ENCODE measurements at places on chromosomes 2 and 18.

DNA sequence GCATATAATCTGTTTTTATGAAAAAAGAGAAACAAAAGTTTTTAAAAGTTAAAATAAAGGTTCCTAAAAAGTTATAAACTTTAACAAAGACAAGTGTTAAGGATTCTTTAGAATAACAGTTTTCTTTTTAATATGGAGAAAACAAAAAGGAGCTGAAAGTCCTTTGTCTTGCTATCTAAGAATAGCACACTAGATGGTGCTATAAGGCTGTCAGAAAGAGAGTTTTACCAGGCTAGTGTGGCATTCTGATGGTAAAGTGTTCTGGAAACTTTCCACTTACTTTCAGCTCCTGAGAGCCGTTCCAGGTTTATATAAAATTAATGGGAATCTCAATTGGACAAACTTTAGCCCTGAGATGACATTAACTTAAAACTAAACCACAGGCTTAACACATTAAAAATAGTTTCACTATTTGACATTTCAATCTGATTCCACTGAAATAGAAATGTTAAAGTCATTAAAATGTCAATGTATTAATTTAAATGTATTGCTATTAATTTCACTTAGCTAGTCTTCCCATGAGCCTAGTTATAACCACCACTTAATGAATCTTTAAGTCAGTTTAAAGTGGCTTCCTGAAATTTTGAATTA lies 3.7 kb downstream of the FBXO48 start:
- DNase-seq, result peak; percentile 73

- peak; percentile 81 for DNase-seq
Observed at GRCh38 chr2:27308359-27308881, at the start of gene UCN. UCN (minus strand) TSS chr2:27308445; CDS start chr2:27307895, 550 bp downstream.

- no peak for DNase-seq
Observed at GRCh38 chr18:31711365-31712172, 27.2 kb upstream of the B4GALT6 start.

GRCh38 chr2:16100006-16100405 lies 159.7 kb downstream of the MYCN start:
- DNase-seq, result peak; percentile 32

DNA sequence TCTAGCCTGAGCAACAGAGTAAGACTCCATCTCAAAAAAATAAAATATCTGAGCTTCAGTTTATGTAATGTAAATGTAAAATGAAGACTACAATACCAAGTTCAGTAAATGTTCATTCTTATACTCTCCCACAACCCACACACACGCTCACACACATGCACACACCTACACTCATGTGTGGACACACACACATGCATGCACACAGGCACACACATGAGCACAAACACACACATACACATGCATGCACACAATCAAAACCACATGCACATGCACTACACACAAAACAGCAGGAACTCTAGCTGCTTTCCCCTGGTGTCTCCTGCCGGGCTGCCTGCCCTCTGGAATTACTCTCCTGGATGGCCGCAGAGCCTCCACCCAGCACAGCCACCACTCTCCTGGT lies 90.6 kb downstream of the GFPT1 start:
- no peak for DNase-seq

- peak; percentile 72 for DNase-seq
Observed at GRCh38 chr2:162574615-162575452, 230.9 kb downstream of the GCA start.

- DNase-seq, result no peak
Observed at GRCh38 chr2:213475433-213475832, 191.2 kb downstream of the SPAG16 start.

- no peak for DNase-seq
Observed at GRCh38 chr2:148812306-148812705, 62.7 kb upstream of the KIF5C start.

DNA sequence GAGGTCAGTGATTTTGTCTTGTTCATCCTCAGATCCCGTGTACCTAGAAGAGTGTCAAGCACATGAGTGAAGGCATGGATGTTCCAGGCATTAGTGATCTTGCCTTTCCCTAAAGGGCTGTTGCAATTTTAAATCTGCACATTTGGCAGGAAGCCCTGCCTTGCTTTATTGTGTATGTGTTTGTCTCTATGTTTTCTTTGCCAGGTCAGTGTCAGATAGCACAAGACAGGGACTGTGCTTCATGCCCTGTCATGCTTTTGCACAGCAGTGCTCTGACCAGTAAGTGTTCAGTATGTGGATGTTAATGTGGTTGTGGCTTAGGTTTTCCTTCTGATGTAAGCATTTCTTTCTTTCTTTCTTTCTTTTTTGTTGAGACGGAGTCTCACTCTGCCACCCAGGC lies 131.5 kb downstream of the RGPD3 start:
- no peak for DNase-seq

DNA sequence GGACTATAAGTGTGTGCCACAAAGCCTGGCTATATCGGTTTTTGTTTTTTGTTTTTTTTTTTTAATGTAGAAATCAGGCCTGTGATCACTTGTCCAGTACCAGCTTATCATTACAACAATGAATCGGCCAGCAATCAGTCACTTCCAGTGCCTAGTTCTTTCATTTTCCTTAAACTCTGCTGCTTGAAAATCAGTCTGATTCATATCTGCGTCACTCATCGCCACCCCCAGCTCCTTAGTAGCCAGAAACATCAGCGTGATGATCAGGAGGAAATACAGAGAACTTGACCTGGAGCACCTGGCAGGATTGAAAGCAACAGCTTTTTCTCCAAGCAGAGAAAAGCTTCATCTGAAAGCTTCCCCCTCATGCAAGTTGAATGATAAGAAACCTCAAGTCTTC lies 75.4 kb downstream of the SPTBN1 start:
- DNase-seq, result no peak

GRCh38 chr2:197229509-197230443 lies 80.8 kb downstream of the ANKRD44 start:
- no peak for DNase-seq

DNA sequence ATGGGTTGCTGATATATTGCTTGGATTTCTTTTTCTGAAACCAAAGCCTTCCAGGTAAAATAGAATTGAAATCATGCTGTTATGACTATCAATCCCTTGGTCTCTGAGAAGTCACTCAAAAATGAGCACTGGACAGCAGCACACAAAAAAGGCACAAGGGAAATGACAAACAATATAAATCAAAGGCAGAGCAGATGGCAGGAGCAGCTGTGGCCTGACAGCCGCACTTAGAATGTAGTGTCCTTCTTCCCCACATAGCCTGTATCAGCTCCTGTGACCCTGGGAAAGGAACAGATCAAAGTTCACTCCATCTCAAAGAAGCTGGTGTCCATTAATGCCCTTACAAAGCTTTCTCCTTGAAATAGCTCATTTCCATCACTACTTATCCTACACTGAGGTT lies 326.7 kb downstream of the SUCLG1 start:
- no peak for DNase-seq

DNA sequence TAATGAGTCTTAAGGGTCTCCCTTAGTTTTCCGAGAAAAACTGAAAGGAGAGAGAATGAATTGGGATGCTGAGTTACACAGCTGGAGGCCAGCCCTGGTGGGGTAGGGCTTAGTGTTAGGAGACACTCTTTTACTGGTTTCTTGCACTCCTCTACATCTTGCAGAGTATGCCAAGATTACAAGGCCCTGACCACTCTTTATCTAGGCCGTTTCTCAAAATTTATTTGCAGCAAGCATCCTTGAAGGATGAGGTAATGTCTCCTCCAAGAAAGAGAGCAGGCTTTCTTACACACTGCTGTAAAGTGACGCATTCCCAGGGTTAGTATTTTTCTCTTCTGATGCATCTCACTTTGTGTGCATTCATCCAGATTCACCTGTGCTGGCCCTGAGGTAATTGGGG lies 166.2 kb downstream of the TDRD15 start:
- peak; percentile 30 for DNase-seq

DNA sequence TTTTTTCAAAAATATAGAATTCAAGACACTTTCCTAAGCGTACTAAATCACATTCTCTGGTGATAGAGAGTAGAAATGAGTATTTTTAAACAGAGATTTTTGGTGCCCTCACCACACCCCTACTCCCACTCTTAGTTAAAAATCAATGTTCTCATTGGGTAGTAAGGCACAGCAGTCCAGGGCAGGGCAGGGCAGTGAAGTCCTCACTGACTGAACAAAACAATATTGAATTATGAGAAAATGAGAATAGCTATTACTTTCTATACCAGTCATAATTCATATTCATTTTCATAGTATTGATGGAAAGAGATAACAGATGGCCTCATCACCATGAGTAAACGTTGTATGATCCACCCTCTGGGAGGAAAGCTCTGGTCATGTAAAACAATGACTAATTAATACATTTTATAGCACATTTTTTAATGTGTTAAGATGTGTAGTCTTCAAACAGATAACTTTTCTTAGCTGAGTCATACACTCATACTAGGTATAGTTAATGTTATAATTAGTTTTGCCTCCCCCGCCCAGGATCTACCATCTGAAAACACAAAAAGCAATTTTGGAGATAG lies 686.1 kb downstream of the KCNJ3 start:
- no peak for DNase-seq

DNA sequence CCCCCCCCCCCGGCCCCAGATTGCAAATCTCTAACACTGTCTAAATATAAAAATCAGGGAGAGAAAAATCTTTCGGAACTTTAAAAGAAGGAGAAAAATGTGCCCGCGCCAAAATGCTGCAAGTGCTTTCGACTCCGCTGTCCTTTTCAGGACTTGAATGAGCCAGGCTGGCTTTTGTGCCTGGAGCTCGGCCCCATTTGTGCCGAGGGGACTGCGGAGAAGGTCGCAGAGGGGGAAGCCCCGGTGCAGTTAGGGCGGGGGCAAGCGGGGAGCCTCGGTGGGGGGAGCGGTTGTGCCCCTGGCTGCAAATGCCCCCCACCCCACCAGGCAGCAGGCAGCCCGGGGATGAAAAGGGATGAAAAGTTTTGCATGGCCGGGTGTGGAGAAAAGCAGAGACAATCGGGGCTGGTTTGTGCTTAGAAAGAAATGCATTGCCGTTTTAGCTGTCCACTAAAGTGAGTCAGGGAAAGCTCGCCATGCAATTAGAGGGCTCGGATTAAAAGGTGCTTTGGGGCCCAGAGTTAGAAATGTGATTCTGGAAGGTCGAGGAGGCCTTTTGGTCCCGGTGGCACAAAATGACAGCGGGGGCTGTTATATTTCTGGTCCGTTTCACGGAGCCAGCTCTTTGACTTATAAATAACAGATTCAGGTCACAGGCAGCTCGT lies 1.6 kb downstream of the INHBB start:
- DNase-seq, result peak; percentile 59

DNA sequence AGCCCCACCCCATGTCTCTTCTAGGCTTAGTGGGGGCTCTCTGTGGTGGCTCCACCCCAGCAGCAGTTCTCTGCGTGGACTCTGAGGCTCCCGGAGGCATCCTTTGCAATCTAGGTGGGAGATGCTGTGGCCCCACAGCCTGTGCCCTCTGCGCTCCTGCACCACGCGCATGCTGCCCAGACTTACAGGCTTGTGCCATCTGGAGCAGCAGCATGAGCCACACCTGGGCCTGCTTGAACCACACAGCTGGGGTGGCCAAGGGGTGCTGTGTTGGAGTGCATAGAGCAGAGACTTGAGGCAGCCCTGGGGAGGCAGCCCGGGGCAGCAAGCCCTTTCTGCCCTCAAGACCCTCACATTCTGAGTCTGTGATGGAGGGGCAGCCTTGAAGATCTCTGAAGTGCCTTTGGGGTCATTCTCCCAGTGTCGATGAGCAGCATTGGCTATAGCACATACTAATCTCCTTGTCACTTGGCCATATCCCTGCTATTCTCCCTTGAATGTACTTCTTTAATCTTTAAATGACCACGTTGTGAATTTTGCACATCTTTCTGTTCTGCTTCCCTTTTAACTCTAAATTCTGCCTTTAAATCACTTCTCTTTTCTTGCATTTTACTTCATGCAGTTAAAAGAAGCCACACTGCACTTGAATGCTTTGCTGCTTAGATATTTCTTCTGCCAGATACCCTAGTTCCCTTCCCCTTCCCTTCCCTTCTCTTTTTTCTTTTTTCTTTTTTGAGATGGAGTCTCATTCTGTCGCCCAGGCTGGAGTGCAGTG lies 62.4 kb downstream of the NCAPH start:
- no peak for DNase-seq

- DNase-seq, result no peak
Observed at GRCh38 chr2:239276851-239277250, 124.0 kb downstream of the HDAC4 start.

DNA sequence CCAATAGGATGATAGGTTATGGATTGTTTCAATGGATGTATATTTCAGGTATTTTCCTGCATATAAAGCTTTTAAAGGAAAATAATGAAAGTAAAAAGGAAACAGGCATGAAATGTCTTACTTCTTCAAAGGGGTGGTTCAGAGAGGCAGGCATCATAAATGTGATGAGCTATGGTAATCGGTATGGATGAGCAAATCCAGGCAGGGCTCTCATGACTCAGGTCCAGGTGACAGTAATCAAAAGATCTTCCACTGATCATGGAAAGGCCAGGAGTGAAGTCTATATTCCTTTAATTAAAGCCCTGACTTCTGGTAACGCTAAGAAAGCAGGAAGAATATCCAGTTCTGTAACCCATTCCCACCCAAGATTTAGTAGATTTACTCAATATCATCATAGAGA lies 48.7 kb upstream of the RGPD4 start:
- DNase-seq, result no peak

DNA sequence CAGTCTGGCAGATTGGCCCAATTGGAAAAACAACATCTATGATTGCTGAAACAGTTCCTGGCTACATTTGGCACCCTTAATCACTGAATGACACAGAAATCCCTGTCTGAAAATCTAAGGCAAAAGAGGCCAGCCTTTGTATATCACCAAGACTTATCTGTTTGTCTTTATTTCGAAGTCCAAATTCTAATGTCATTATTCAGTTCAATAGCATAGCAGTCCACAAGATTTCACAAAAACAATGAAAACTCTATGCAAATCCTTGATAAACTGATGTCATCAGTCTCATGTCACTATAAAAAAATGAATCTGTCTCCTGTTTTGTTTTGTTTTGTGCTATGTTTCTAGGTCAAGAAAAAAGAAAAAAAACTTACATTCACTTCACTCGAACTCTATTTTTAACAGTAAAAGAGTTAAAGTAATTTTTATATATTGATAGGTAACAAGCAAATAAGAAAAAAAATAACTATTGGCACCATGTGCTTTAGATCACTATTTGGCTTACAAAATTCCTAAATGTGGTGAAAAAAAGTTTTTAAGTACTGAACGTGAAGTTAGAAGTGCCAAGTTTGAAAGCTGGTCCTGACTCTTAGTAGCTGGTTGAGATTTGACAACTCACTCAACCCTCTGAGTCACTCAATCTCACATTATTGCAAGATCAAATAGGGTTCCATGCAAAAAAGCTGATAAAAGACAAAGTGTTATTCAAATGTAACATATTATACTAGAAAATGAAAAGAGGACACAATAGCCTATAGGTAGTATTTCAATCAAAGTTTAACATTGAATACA lies 359.3 kb downstream of the IRS1 start:
- DNase-seq, result no peak

DNA sequence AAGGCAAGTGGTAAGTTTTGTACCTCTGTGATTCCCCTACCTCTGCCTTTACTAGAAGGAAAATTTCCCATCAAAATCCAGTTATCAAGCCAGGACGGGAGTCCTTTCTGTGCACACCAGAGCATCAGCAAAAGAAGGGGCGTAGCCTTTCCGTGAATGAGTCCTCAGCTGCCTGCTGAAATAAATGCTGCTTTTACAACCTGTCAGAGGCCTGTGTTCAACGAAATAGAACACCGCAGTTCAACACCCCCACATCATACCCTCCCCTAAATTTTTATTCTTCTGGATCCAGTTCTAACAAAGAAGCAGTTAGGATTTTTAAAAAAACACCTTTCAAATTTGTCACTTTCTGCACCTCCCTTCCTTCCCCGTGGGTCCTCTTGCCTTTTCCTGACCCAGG lies 135.8 kb downstream of the SETBP1 start:
- DNase-seq, result no peak
